Stimulated activated naive CD8-positive, alpha-beta T cell treated with anti-CD3 and anti-CD28 coated beads, Interleukin-15, amount 100 ng/mL, for 72 hours (primary cell): ENCODE measurements at places on chromosomes 3 and 15.

- peak; percentile 45 for DNase-seq
These were observed 72.7 kb downstream of the DZIP3 start for GRCh38 chr3:108662142-108662738.

- DNase-seq: no peak
These were observed 17.0 kb downstream of the MAGI1 start for GRCh38 chr3:66021731-66022131.

DNA sequence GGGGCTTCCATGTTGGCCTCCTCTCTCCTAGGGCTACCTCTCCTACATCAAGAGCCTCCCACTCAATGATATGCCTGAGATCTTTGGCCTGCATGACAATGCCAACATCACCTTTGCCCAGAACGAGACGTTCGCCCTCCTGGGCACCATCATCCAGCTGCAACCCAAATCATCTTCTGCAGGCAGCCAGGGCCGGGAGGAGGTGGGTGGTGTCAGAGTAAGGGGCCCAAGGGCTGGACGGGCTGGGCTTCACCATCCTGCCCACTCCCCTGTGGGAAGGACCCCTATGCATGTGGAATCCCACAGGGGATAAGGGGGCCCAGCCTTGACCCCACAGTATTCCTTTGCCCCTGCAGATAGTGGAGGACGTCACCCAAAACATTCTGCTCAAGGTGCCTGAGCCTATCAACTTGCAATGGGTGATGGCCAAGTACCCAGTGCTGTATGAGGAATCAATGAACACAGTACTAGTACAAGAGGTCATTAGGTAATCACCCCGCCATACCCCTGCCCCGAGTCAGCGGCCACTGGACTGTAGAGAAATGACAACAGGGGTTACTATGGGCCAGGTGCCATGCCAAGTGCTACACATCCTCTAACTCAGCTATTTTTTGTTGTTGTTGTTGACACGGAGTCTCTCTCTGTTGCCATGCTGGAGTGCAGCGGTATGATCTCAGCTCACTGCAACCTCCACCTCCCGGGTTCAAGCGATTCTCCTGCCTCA is 47.1 kb downstream of the SEMA3G start:
- DNase-seq: no peak

GRCh38 chr3:110381992-110382391 is 689.6 kb upstream of the NECTIN3 start:
- DNase-seq: no peak
